Skeletal muscle cell (primary cell): ENCODE measurements at places on chromosomes 11 and 22.
A peak's percentile ranks its signal among the peaks of the same experiment; 100 is the strongest.

DNA sequence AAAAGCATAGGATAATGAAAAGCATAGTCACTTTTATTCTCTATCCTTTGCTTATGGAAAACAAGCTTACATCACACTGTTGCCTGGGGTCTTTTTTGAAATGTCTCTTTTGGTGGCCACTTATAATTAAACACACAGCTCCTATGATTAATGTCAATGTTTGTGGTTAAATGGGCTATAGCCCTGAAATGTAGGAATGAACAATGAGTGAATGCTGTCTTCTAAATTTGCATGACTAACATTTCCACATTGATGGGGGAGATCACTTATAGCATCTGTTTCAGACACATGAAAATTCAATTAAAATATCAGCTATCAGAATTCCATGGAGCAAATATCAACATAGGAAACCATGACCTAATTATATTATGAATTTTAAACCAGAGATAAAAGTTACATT is 171.4 kb upstream of the FAT3 start:
- DNase-seq, result no peak

- no peak for DNase-seq
Observed at GRCh38 chr11:90329043-90329442, 106.2 kb upstream of the CHORDC1 start.

- DNase-seq, result no peak
Observed at GRCh38 chr11:82080160-82080559, 653.5 kb downstream of the FAM181B start.

DNA sequence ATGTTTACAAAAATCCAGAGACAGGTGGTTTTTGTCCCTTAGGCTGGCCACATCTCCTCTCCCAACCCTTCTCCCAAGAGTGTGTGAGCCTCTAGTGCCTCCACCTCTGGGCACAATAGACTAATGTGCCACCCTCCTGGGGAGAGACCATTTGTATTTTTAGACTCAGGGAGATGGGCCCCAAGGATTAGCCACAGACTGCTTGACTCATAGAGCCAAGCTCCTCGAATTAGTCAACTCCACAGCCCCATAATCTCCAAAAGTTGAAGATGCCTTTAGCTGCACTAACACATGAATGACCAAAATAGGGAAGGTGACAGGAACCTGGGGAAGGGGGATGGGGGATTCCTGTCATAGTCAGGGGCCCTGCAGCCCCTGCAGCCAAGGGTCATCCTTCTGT is 53.0 kb upstream of the LRRC32 start:
- DNase-seq, result no peak

- no peak for DNase-seq
Observed at GRCh38 chr11:17477361-17477760, 716 bp upstream of the ABCC8 start.

- no peak for DNase-seq
Observed at GRCh38 chr11:107266455-107266854, 191.2 kb downstream of the CWF19L2 start.

GRCh38 chr11:75356613-75357012 is 5.2 kb upstream of the ARRB1 start:
- no peak for DNase-seq

DNA sequence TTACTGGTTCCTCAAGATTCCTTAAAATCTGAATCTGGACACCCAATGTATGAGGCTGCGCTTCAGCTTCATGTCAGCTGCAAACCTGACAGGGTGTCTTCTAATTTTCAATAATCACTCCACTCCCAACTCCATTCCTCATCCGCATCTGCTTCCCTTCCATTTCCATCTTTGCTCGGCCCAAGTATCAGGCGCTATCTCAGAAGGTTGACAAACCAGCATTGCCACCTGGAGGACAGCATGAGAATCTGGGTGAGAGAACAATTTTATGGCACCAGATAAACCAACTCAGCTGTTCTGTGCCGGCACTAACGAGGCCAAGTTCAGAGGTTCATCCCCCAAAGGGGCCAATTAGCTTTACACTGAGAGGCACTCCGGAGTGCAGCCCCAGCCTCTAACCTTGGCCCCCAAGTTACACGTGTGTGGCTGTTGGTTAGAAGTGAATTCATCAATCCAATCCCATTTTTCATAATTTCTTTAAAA is 79.1 kb upstream of the LMO2 start:
- DNase-seq, result peak; percentile 13

- no peak for DNase-seq
Observed at GRCh38 chr11:11482730-11483129, 129.7 kb upstream of the CSNK2A3 start.

GRCh38 chr22:30337461-30337778 is 10.7 kb upstream of the TBC1D10A start:
- DNase-seq, result no peak

DNA sequence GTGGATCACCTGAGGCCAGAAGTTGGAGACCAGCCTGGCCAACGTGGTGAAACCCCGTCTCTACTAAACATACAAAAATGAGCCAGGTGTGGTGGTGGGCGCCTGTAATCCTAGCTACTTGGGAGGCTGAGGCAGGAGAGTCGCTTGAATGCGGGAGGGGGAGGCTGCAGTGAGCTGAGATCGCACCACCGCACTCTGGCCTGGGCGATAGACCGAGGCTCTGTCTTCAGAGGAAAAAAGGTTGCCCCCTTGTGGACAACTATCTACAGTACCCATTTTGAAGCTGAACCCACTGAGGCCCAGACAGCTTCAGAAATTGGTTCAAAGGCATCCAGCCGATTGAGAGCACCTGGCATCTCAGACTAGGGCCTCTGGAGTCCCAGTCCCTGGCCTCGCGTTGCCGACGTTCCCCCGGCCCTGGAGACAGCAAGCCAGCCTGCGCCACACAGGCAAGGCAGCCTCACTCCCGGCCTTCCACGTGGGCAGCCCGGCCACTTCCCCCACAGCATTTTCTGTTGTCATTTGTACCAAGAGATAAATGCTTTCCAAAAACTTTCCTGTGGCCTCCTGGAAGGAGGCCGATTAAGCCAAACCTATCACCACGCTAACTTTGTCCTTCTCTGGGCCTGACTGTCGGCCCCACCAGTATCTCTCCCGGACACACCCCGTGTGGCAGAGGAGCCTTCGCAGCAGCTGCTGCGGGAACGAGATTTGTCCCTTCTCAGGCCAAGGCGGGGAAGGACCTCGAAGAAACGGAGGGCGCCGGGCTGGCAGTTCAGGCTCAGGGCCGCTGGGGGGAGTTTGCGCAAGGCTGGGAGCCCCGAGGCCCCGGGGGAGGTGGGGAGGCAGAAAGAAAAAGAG is 82.8 kb downstream of the FLI1 start:
- DNase-seq, result no peak

- no peak for DNase-seq
Observed at GRCh38 chr11:67118181-67118766, 789 bp upstream of the KDM2A start.

GRCh38 chr11:91871791-91872190 is 352.8 kb upstream of the FAT3 start:
- DNase-seq, result no peak

DNA sequence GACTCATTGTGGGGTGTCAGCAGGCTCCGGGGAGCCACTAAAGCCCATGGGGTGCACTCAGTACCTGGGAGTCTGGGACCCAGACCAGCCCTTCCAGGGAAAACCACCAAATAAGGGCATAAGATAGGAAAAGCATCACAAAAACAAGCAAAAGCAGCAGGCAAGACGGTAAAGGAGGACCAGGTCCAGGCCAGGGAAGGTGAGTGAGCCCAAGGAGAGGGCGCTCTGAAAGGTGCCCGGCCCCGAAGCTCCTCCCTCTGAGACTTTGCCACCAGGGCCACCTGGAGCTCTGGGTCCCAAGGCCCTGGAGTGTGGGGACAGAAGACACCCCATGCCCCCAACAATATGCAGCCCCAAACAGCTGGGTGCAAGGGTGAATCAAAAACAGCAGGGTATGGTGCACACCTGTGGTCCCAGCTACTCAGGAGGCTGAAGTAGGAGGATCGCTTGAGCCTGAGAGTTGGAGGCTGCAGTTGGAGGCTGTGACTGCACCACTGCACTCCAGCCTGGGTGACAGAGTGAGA is 5.2 kb upstream of the IL17REL start:
- no peak for DNase-seq

- no peak for DNase-seq
Observed at GRCh38 chr11:9708544-9708943, 44.7 kb downstream of the SWAP70 start.

- no peak for DNase-seq
Observed at GRCh38 chr11:27857588-27857987, 157.3 kb upstream of the BDNF start.

DNA sequence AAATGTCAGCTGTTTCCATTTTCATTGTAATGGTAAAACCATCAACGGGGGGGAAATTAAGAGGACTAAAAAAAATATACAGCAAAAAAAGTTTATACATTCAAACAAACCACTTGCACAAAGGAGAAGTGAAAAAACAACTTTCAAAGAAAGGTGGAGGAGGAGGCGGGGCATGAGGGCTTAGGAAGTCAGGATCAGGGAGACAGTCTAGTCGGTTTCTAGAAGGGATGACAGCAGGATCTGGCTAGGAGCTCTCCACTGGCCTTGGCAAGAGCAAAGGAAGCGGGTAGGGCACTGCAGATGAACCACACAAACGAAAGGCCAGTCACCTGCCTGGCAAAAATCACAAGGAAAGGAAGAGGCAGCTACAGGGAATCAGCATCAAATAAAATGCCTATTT is 31.0 kb downstream of the NAP1L4 start:
- DNase-seq, result no peak

DNA sequence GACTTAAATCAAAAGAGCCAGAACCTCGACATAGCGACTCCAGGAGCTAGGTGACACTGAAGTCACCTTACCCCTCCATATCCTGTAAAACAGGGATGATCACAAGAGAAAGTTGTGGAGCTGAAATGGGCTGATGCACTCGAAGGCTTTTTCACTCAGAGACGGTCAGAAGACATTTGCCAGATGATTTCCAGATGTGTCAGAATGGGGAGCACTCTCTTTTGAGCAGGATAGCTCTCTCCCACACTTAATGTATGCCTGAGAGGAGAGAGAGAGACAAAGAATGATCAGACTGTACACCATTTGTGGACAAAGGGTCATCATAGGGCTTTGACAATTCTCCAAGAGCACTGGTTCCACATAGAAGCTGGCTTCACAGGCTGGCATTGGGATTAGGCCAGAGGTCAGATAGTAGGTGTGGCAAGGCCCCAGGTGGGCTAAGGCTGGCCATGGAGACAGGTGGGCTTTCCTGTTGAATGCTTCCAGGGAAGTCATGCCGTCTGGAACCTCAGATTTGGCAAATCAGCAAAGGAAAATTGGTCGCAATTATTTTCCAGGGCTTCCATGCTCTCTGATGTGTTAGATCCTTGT is 42.3 kb upstream of the ETS1 start:
- DNase-seq, result no peak

DNA sequence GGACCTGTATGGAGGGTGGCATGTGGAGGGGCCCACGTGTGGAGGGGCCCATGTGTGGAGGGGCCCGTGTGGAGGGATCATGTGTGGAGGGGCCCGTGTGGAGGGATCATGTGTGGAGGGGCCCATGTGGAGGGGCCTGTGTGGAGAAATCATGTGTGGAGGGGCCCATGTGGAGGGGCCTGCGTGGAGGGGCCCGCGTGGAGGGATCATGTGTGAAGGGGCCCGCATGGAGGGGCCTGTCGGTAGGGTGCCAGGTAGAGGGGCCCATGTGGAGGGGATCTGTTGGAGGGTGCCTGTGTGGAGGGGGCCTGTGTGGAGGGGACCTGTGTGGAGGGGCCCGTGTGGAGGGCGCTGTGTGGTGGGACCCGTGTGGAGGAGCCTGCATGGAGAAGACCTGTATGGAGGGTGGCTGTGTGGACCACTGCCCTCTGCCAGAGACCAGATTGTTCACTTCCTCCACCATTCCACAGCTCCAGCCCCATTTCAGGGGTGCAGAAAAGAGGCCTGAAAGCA is 47.0 kb downstream of the IGLL5 start:
- DNase-seq, result no peak

GRCh38 chr11:35363854-35364780 is 55.2 kb downstream of the SLC1A2 start:
- DNase-seq, result peak; percentile 76

DNA sequence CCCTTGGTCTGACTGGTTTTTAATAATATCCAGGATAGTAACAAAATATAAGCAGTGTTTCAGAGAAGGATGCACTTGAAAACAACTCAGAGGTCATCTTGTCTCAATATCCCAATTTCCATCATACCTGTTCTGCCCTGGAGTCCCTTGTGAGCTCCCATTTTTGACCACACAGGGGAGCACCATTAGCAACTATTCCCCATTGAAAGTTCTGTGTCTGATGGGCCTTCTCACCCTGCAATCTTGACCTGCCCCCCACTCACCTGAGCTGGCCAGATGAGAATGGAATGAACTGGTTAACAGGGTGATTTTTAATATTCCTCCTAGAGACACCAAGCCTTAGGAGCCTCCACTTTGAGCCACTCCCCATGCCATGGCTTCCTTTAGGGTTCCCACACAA is 3.8 kb upstream of the CAPN5 start:
- DNase-seq, result no peak

- DNase-seq, result no peak
Observed at GRCh38 chr11:110984147-110984546, 261.4 kb upstream of the POU2AF2 start.

GRCh38 chr11:93986716-93987115 is 34.4 kb upstream of the HEPHL1 start:
- DNase-seq, result peak; percentile 22

DNA sequence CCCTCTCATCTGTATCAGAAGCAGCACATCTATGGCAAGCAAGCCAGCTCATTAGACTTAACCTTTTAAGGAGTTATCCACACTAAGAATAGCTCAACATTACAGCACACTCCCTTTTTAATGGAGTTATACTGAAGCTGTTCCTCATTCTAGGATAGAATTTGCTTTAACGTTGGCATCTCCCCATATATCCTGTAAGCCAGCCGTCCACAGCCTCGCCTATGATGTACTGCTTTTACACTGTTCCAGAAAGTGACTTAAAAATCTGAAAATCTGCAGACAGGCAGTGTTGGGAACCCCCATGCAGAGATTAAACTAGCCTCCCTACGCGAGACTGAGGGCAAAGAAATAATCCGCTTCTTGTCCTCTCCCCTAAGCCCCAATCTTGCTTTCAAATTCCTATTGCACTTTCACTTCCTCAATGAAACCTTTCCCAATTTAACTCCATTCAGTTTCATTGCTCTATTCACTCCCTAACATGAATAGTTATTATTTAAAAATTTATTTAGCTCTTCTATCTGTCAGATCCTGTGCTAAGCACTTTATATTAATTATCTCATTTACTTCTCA is 225.0 kb downstream of the BLID start:
- no peak for DNase-seq

DNA sequence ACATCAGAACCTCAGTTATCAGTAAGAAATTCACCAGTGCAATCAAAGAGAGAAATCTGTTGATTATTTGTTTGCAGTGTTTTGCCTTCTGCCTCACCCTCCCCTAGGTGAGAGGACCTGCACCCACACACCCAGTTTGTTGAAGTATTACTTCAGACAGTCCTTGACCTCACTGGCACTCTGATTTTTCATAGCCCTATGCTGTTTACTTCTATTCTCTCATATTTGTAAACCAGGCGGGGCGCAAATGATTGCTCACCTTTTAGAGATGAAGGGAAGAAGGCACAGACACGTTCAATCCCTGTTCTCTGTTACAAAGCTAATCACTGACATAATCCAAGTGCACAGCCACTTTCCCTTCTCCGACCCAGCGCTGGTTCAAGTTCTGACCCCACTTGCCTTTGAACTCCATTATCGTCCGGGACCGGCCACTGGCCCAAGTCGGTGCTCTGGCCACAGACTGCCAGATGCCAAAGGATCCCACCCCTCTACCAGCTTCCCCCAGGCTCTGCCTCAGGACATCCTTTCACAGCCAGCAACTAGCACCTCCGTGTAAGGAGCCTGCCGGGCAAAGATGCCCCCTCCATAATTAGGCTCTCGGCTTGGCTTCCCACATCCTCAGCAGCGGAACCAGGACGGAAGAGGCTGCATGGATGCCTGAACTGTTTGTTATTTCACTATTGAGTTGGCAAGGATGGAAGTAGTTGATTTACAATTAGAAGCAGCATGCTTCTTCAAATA is 1.7 kb downstream of the ETS1 start:
- no peak for DNase-seq
